ENCODE measurements at places on chromosomes 11 and 22. TPM values are rescaled to one million over a fixed set of nuclear protein-coding genes. Genes with fewer than 3 reads are reported as not detected.

The GAL gene
- total RNA-seq = 37.6 TPM

The USP2 gene
- 2.6 TPM for total RNA-seq

The CFAP300 gene
- 1.4 TPM for total RNA-seq

The NOL12 gene
- 9.9 TPM for total RNA-seq

All from glutamatergic neuron (in vitro differentiated cells).